ENCODE measurements at places on chromosomes 6 and 20.

GRCh38 chr6:167227984-167228383, 63.1 kb upstream of the UNC93A start:
- DNase-seq: no peak

GRCh38 chr6:153758516-153758915, 280.5 kb upstream of the OPRM1 start:
- DNase-seq: no peak

- no peak for DNase-seq
These were observed 10.7 kb downstream of the PXMP4 start for GRCh38 chr20:33709398-33709797.

- DNase-seq: no peak
These were observed 287.6 kb downstream of the PHF3 start for GRCh38 chr6:63923139-63923739.

DNA sequence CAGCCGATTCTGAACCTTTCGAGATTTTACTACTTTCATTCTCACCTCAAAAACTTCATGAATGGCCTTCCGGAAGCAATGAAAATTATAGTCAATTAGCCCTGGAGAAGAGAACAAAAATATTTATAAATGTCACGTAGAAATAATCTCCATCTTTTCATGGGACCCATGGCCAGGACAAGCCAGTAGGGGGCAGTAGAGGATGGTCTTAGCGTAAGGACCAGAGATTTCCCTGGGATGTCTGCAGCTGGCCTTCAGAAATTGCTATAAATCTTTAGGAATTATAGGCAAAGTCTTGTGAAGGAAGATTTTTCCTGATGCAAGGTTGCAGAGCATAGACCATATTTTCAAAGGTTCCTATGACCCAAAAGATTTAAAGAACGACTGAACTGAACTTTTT, 15.6 kb upstream of the UBE2J1 start:
- no peak for DNase-seq

DNA sequence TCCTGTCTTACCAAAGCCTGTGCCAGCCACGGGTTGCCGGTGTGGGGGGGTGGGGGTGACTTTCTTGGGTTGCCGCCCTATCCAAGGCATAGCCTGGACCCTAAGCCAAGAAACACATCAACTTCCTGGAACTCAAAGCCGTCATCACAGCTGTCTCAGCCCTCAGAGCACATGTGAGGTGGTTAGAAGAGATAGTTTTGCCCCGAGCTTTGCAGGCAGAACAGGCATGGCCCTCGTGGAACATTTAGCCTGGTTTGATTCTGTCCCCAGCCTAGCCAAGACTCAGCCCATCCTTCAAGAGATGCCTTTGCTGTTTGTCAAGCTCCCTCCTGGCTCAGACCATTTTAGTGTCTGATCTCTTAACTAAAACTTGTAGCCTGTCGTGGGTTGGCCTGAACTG, 64.9 kb downstream of the RREB1 start:
- no peak for DNase-seq

- no peak for DNase-seq
These were observed 170.6 kb downstream of the OGFRL1 start for GRCh38 chr6:71459162-71459561.

- DNase-seq: no peak
These were observed 226.1 kb upstream of the GJE1 start for GRCh38 chr6:141906569-141907080.

GRCh38 chr20:1897541-1897940, 2.3 kb downstream of the SIRPA start:
- no peak for DNase-seq
